ENCODE measurements at places on chromosomes 16 and 17.

GRCh38 chr16:7946142-7946541 is 613.5 kb downstream of the RBFOX1 start:
- DNase-seq: no peak

DNA sequence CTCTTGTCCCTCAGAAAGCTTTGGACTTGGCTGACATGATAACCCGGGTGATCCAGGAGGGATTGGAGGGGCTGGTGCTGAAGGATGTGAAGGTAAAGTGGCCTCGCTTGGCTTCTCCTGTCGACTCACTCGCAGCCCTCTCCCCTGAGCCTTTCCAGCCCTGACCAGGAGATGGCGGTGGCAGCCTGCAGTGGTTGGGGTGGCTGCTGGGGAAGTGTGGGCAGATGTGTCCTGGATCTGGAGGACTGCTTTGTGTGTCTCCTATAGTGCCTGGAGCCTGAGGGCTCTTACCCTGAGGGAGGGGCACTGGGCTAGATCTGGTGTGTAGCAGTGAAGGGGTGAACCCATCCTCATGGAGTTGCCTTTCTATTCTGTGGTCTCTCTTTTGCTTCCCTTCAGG is 17.9 kb downstream of the LIG3 start:
- DNase-seq: peak; percentile 67

- no peak for DNase-seq
Observed at GRCh38 chr16:20865420-20866131, 34.6 kb downstream of the DCUN1D3 start.

- no peak for DNase-seq
Observed at GRCh38 chr17:43733956-43734355, 24.6 kb downstream of the SOST start.

DNA sequence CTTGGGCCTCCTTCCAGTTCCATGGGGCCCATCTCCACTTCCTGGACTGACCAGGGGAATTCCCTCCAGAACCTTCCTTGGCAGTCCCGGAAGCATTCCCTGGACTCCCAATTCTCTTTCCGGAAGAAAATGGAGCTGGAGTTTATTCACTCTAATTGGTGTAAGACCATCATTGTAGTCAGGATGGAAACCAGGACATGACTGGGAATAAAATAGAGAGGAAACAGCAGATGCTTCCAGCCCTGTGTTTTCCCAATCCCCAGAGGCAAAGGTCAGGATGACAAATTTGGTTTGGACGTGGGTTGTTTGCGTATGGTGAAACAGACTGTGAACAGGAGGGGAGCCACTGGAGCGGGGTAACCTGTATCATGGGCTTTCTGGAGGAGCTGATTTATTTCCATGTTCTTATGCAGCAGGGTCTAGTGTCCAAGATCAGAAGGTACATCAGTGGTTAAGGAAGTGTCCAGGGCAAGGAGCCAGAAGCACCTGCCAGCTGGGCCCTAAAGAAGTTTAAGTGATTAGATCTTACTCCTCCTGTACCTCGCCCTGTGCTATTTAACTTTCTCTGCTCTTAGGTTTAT is 8.5 kb upstream of the LONP2 start:
- DNase-seq: no peak

- DNase-seq: no peak
Observed at GRCh38 chr17:38587947-38588787, 17.6 kb downstream of the SRCIN1 start.

DNA sequence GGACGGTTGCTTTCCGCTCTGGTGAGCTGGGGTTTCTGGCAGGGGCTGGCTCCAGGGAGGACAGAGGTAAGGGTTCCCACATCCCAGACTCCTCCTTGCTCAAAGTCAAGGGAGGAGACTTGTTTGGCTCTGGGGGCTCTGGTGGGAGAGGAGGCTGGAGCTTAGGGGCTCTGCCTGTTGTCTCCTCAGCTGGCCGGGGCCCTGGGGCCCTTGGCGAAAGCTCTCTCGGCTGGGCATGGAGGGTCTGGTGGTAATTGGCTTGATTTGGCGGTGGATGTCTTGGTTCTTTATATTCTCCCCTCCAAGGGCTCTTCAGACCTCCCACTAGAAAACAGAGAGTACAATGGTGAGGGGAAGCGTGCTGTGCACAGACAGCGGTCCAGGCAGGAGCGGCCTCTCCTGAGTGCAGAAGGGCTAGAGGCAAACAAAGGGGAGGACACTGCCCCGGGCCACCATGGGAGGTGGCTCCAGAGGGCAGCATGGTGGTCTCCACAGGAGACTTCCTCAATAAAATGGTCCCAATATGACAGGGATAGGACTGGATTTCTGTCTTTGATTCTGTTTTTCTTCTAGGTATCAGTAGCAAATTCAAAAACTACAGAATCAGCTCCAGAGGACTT is 5.7 kb upstream of the SPATA32 start:
- DNase-seq: no peak

DNA sequence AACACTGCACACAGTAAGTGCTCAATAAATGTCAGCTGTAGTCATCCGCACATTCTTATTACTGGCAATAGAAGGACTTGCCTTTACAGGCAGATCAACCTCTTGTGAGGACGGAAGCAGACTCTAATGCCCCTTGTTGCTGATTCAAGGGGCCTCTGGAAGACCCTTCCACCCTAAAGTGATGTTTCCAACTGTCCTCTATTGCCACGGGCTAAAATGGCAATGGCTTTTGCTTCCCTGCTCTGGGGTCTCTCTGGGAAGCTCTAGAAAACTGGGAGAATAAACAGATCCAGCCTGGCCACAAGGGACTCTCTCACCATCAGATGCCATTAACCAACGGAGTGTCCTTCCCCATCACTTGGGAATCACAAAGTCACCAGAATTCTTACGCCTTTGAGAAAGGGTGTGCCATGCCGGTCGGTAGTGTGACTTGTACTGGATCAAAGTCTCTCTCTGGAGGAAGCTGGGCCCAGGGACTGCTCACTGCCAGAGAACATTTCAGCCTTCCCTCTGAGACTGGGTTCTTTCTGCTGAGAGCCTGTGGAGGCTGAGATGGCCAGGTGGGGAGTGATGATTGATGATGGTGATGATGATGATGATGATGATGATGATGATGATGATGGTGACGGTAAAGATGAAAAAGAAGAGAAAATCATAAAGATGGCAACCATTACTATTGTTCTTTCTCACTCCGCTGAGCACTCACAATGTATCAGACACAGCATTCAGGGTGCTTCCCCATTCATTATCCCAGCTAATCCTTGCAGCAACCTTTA is 146.8 kb downstream of the CYLD start:
- no peak for DNase-seq

GRCh38 chr17:76408037-76408849 is 23.8 kb downstream of the SPHK1 start:
- peak; percentile 34 for DNase-seq

GRCh38 chr16:54022362-54022761 is 264.2 kb downstream of the IRX3 start:
- no peak for DNase-seq

DNA sequence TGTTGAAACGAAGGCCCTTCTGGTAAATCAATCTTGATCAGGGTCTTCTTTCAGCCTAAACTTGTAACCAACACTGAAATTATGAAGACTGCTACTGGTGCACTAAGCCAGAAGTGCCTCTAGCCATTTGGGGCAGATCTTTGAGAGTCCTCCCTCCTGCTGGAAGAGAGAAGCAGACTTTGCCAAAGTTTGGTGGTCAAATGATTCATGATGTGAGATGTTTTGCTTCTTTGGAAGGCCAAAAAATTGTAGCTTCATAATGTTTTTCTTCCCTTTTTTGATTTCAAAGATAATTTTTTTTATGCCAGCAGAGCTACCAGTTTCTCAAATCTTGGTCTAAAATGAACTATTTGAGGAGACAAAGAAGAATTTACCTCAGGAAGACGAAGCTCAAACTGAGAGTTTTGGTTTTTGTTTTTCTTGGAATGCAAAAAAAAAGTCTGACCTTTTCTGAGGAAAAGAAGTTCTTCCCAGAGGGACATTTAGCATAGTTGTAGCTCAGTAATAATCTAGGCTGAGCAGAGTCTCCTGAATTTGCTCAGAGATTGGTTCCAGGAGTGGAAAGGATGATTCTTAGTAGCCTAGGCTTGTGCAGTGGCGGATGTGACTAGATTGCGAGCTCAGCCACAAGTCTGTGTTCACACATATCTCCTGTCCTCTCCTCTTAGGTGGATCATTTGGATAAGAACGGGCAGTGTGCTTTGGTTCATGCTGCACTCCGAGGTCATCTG is 50.9 kb downstream of the CYB561 start:
- DNase-seq: no peak

- no peak for DNase-seq
Observed at GRCh38 chr16:67760206-67760955, 41.3 kb upstream of the GFOD2 start.

- DNase-seq: no peak
Observed at GRCh38 chr16:15493466-15494180, 59.2 kb downstream of the BMERB1 start.

- DNase-seq: peak; percentile 2
Observed at GRCh38 chr17:7884581-7885366, 3.8 kb upstream of the CHD3 start.

- no peak for DNase-seq
Observed at GRCh38 chr17:1529863-1530262, 13.5 kb upstream of the INPP5K start.

GRCh38 chr17:48910370-48910769 is 2.2 kb downstream of the UBE2Z start:
- DNase-seq: no peak

- no peak for DNase-seq
Observed at GRCh38 chr16:66874079-66874775, 6.1 kb upstream of the PDP2 start.

DNA sequence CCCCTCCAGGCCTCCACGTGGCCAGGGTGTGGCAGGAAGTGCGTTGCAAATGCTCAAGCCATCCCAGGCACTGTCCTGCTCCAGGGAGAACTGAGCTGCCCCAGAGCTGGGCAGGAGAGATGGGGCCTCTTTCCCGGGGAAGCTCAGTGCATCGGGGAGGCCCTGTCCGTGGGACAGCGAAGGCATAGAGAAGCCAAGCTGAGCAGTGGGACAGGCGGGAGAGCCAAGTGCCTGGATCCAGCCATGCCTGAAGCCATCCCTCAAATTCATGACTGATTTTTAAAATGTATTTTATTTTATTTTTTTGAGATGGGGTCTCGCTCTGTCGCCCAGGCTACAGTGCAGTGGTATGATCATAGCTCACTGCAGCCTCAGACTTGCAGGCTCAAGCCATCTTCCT is 25.4 kb upstream of the SSTR5 start:
- DNase-seq: no peak

- DNase-seq: no peak
Observed at GRCh38 chr16:2090777-2091546, 43.2 kb downstream of the TSC2 start.

GRCh38 chr16:50591209-50591608 is 43.0 kb downstream of the NKD1 start:
- DNase-seq: no peak

DNA sequence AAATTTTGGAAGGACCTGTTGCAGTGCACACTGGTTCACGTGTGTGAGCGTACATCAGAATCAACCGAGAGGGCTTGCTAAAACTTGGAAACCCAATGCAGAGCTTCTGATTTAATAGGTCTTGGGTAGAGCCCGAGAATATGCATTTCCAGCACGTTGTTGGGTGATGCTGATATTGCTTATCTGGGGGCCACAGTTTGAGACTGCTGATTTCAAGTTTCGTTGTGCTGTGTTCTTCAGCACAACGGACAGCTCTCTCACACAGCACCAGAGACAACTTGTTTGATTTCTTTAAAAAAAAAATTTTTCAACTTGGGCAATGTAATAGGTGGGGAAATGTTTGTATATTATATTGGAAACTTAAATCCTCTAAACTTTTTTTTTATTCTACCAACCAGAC is 9.4 kb downstream of the OR4D2 start:
- DNase-seq: no peak

DNA sequence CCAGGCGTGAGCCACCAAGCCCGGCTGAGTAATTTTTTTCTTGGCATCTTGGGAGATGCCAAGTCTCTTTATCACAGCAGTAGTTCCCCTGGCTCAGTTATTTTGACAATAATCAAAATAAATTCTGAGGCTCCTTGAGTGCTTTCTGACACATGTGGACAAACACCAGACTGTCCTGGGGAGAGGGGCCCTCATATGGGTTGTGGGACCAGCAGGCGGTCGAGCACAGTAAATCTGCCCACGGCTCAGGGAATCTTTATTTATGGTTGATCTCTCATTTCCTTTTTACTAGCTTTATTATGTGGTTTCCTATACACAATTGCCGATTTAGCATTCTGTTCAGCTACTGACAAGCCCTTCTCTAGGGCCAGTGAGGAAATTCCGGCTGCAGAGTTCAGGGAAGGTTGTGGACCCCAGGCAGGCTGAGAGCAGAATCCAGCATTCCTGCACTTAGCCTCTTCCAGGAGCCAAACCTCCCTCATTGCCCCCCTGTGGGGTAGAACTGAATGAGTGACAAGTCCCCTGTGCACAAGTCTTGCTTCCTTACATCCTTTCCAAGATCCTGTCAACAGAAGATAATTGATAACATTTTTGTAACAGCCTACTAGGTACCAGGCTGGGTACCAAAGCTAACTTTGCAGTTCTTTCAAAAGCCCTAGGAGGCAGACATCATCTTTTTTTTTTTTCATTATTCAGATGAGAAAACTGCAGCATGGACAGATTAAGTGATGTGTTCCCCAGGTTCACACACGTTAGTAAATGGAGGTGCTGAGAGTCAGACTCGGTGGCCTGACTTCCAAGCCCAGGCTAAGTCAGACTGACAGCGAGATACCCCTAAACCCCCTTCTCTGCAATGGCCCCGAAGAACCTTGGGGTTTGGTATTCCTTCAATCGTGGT is 40.2 kb downstream of the HS3ST3B1 start:
- DNase-seq: no peak

Data from T-helper 2 cell (primary cell).